MCF 10A (cell line): ENCODE measurements at places on chromosomes 13 and 19. TPM values are rescaled to one million over a fixed set of nuclear protein-coding genes. Genes with fewer than 3 reads are reported as not detected.

Gene BST2
- 19.6 and 24.8 TPM in 2 replicates for total RNA-seq

Gene CFD
- 0.88 and 1.1 TPM in 2 replicates for total RNA-seq

Gene KLF2
- total RNA-seq, result 3.3 and 3.8 TPM in 2 replicates

Gene DKKL1
- total RNA-seq, result 0.56 TPM in 1 of 2 replicates, not detected in the other

Gene PTPRH
- 0.56 and 2.3 TPM in 2 replicates for total RNA-seq

Gene FCGBP
- total RNA-seq, result 0.37 and 0.96 TPM in 2 replicates

Gene ZNF71
- 4.0 and 5.9 TPM in 2 replicates for total RNA-seq

GRCh38 chr19:12996406-12997094, 1.3 kb downstream of the NFIX start:
- DNase-seq, result no peak

DNA sequence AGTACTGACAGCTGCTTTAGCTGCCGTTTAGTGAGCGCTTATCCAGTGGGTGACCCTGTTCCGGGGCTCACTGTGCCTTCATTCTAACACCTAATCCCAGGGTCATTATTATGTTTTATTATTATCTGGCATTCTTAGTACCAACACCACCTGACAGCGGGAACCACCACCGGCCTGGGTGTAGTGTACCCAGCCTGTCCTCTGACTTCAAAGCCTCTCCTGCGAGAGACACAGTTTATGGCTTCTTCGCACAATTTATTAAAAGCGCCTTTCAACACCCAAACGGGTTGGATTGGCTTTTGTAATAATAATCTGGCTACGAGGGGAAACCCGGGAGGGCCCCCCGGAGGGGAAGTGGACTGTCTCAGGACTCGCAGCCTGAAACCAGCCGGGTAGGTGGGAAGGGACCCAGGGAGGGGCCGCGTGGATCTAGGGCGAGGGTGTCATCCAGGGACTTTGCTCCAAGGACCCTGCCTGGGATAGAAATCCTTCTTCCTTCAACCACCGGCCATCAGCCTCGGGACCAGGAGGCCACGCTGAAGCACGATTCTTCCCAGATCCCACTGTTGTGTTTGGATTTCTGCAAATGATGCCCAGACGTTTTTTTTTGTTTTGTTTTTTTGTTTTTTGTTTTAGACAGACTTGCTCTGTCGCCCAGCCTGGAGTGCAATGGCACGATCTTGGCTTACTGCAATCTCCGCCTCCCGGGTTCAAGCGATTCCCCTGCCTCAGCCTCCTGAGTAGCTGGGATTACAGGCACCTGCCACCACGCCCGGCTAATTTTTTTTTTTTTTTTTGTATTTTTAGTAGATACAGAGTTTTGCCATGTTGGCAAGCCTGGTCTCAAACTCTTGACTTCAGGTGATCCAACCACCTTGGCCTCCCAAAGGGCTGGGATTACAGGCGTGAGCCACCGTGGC, 1.6 kb upstream of the ZBTB7A start:
- DNase-seq, result no peak

DNA sequence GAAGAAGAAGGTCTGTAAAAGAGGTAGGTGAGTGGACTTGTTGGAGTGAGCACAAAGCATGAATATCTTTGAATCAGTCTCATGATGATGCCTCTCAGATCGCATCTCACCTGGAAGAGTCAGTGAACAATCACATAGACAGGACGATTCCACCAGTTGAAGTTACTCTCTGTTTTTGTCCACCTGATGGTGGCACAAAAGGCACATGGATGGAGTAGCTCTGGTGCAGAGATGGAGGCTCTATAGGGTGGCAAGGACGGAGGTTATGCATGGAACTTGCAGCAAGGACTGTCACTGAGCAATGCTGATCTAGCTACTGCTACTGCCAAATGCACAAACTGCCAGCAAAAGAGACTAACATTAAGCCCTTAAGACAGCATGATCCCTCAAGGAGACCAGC, 10.3 kb upstream of the MYCBP2 start:
- peak; percentile 5 for DNase-seq

- no peak for DNase-seq
Observed at GRCh38 chr19:29370276-29370675, 155.5 kb upstream of the VSTM2B start.

GRCh38 chr13:83995930-83996329, 113.7 kb upstream of the SLITRK1 start:
- DNase-seq, result no peak

DNA sequence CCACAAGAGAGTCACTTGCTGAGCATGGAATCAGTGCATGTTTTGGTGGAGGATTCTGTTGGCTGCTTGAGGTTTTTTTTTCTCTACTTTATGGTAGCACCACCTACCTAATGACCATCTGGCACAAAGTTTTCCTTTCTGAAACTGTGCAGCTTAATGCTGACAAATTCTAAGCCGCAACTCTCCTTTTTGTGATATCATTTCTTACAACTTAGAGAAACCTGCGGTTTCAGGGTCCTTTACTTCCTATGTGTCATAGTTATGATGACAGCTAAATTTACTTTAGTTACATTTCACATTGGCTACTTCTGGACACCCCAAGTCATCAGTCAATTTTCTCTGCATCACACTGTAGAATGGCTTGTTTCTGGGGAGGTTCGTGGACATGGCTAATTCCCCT, 115.4 kb upstream of the TMTC4 start:
- DNase-seq, result no peak

DNA sequence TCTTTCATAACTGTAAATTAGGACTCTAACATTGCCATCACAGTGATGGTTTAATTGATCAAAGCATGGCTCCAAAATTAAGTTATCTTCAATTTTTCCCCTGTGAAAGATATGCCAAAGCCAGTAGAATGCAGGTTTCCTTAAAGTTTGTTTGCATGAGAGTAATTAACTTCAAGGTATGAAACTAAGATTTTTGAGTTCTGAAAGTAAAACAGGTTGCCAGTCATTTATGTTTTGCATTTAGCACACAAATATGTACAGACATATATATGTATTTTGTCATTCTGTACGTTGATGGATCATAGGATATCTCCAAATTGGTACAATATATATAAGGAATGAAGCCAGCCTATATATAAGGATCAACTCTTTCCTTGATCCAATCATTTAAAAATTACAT, 23.6 kb upstream of the NDFIP2 start:
- DNase-seq, result no peak

GRCh38 chr13:100984085-100984705, 309.6 kb upstream of the TMTC4 start:
- DNase-seq, result no peak

DNA sequence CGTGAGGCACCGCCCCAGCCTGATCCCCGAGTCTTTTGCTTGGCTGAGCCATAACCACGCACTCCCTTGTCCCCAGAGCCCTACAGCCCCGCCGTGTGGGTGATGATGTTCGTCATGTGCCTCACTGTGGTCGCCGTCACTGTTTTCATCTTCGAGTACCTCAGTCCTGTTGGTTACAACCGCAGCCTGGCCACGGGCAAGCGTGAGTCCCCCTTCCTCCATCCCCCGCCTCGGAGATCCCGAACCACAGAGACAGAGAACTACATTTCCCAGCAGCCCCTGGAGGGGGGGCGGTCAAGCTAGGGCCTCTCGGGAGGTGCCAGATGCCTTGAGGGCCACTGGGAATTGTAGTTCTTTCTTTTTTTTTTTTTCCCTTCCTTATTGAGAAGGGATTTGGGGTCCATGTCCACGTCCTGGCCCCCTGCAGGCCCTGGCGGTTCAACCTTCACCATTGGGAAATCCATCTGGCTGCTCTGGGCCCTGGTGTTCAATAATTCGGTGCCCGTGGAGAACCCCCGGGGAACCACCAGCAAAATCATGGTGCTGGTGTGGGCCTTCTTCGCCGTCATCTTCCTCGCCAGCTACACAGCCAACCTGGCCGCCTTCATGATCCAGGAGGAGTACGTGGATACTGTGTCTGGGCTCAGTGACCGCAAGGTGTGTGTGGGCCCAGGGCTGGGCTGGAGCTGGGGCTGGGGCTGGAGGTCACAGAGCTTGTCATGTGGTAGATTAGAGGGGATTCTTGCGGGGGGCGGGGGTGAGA, 25.9 kb downstream of the GRIN2D start:
- no peak for DNase-seq

GRCh38 chr13:23609874-23610576, 39.8 kb downstream of the TNFRSF19 start:
- DNase-seq, result no peak

GRCh38 chr19:48746738-48747575, at the start of gene IZUMO1:
Gene IZUMO1 (minus strand): TSS chr19:48746909. CDS start chr19:48745859, 1,050 bp downstream.
- no peak for DNase-seq

- no peak for DNase-seq
Observed at GRCh38 chr13:96091164-96092117, 1.5 kb downstream of the HS6ST3 start.
